ENCODE measurements at places on chromosomes 16 and 17.

GRCh38 chr17:37284191-37284590 lies 91.6 kb upstream of the C17orf78 start:
- DNase-seq, result no peak

DNA sequence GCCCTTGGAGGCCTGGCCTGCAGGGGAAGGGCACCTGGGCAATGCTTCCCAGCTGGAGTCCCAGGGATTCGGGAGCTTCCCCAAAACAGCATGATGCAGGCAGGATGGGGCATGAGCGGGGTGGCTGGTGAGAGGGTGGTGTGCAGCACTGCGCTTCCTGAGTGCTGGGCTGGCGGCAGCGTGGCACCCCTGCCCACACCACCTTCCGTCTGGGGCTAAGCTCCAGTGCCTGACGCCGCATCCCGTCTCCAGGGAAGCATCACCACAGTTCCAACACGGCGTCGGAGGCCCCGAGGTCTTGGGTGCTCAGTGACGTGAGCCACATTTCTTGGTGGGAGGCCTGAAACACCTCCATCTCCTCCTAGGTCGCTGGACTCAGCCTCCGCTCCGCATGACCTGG lies 13.8 kb upstream of the MTSS2 start:
- DNase-seq, result no peak

- no peak for DNase-seq
These were observed 106.2 kb downstream of the N4BP1 start for GRCh38 chr16:48503779-48504178.

DNA sequence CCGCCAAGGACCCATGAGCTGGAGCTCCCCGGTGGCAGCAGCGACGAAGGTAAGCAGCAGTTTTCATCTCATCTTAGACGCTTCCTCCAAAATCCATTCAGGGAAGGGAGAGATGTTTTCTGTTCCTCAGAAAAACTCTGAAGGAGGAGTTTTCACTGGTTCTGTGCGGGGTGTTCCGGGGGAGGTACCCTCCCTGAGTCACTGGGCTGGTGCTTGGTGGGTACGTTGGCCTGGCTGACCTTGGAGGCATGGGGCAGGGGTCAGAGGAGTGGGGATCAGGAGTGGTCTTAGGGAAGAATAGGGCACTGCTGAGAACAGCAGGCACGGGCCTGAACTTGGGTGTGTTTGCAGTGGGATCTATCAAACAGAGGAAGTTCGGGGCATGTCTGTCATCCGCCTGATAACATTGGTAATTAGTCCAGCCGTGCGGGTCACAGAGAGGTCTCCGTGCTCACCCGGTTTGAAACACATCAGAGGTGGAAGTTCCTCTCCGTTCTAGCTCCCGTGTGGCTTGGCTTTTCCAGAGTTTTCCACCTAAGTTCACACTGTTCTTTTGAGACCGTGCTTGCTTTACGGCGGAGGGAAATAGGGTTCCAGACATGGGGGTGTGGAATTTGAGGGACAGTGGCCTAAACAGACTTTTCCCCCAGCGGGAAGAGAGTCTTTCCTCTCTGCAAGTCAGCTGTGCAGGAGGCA lies 59.6 kb upstream of the CIBAR2 start:
- DNase-seq, result no peak

- peak; percentile 67 for DNase-seq
These were observed 23.8 kb downstream of the EZH1 start for GRCh38 chr17:42720996-42721583.

DNA sequence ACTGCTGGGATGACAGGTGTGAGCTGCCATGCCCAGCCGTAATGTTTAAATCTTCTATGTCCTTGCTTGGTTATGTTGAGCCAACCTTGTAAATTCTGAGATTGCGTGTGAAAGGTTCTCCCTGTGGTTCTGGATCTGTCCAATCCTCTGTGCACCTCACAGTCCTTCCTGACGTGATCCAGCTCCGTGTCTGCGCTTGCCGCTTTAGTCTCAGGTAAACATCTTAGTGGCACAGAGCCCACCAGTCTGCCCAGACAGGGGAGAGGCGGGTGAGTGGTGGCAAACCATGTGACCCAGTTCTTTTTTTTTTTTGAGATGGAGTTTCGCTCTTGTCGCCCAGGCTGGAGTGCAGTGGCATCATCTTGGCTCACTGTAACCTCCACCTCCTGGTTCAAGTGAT lies 13.9 kb downstream of the SLC25A10 start:
- DNase-seq, result no peak

- peak; percentile 43 for DNase-seq
These were observed 64.2 kb downstream of the SPECC1 start for GRCh38 chr17:20073055-20073979.

- no peak for DNase-seq
These were observed 11.1 kb downstream of the BAHCC1 start for GRCh38 chr17:81406117-81406953.

GRCh38 chr16:53809088-53809932 lies 105.4 kb downstream of the FTO start:
- no peak for DNase-seq

DNA sequence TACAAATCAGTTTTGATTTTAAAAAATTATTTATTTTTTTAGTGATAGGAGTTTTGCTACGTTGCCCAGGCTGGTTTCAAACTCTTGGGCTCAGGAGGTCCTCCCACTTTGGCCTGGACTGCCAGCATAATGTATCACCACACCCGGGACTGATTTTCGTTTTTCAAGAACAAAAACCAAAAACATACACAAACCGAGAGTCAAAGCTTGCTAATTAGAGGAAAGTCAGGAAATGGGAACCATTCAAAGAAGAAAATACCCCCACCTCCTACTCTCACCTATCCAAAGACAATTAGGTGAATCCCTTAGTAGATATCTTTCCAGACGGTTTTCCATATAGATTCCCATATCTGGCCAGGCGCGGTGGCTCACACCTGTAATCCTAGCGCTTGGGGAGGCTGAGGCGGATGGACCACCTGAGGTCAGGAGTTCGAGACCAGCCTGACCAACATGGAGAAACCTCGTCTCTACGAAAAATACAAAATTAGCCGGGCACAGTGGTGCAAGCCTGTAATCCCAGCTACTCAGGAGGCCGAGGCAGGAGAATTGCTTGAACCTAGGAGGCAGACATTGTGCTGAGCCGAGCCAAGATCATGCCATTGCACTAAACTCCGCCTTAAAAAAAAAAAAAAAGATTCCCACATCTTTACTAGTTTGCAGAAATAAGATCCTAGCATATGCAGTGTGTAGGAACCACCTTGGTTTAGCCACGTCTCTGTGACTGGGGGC lies 883 bp upstream of the SPN start:
- no peak for DNase-seq

GRCh38 chr17:10270258-10270657 lies 71.9 kb upstream of the GAS7 start:
- no peak for DNase-seq

DNA sequence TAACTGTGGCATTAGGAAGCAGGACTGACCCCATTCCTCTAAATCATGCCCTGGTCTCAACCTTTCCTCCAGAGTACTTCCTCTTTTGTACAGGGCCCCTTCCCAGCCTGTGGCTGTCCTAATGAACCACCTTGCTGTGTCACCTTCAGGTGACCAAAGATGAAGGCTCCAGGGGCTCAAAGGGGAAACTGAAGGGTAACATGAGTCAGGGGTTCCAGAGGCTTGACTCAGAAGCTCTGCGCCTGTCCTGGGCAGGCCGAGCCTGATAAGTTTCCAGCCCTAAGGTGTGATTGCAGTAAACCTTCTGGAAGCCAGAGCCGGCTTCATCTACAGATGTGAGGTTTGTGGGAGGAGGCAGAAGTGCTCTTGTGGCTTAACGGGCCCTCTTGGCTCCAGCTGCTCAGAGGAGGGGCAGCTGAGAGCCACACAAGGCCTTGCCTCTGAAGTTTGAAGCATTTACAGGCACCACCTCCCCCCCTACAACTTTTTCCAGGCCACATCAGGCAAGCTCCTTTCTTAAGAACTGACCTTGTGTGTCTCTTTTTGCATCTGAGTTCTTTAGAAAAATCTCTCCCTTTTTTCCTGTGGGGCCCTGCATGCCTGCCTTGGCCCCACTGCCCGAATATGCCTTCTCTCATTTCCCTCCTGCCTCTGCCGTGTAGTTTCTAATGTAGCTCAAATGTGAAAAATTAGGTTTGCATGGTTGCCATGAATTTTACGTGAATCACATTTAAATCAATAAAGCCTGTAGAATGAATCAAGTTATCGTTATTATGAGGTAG lies 149.9 kb downstream of the CLEC16A start:
- DNase-seq, result peak; percentile 97

- DNase-seq, result no peak
These were observed 119.4 kb downstream of the FOXL1 start for GRCh38 chr16:86697715-86698114.

GRCh38 chr17:1553354-1554266 lies 9.0 kb downstream of the PITPNA start:
- DNase-seq, result no peak

DNA sequence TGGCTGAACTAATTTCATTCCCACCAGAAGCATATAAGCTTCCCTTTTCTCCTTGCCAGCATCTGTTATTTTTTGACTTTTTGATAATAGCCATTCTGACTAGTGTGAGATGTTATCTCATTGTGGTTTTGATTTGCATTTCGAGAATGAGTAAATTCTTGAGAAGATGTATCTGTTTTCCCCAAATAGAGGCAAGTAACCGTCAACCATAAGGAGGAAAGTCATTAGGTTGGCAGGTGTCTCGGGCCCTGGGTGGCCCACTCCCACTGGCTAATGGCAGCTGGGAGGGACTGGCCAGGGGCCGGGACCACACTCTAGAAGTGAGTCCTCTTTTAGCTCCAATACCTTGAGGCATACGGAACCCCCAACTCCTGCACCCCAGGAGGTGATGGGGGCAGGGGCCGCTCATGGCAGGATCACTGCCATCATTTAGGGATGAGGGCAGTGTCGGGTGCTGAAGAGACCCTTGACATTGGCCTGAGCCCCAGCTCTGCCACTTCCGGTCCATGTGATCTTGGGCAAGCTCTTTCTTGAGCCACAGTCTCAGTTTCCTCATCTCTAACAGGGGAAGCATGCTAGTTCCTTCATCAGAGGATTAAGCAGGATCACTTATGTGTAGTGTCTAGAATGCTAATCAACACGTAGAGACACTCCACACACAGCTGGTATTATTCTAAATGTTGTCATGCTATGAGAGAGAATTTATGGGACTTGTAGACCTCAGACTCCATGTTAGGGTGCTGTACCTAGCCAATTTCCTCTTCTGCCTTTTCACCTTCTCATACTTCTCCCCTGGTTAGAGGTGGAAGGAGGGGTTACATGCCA lies 44.3 kb downstream of the RGS9 start:
- DNase-seq, result no peak

Data from Jurkat, Clone E6-1 (cell line).